A549 treated with CORT108297 at 1 μM for 4 hours (cell line): ENCODE measurements at places on chromosomes 1 and 21. TPM values are rescaled to one million over a fixed set of nuclear protein-coding genes. Genes with fewer than 3 reads are reported as not detected.

The RGS16 gene
- 0.18 to 0.29 TPM (median 0.25 TPM) in 5 replicates for total RNA-seq

The SPRTN gene
- 11.4 to 13.8 TPM (median 12.4 TPM) in 5 replicates for total RNA-seq

The LAMC1 gene
- total RNA-seq, result 81.5 to 128 TPM (median 107 TPM) in 5 replicates

The ARHGEF11 gene
- total RNA-seq, result 17.4 to 20.3 TPM (median 18.8 TPM) in 5 replicates

The PAQR6 gene
- 2.0 to 4.9 TPM (median 4.5 TPM) in 5 replicates for total RNA-seq

The PTPRC gene
- total RNA-seq, result not detected in 5 replicates

The GLMP gene
- 33.5 to 52.1 TPM (median 46.7 TPM) in 5 replicates for total RNA-seq

The NCAM2 gene
- total RNA-seq, result not detected in 5 replicates
